ENCODE measurements at places on chromosomes 2 and 18.
A peak's percentile ranks its signal among the peaks of the same experiment; 100 is the strongest.

DNA sequence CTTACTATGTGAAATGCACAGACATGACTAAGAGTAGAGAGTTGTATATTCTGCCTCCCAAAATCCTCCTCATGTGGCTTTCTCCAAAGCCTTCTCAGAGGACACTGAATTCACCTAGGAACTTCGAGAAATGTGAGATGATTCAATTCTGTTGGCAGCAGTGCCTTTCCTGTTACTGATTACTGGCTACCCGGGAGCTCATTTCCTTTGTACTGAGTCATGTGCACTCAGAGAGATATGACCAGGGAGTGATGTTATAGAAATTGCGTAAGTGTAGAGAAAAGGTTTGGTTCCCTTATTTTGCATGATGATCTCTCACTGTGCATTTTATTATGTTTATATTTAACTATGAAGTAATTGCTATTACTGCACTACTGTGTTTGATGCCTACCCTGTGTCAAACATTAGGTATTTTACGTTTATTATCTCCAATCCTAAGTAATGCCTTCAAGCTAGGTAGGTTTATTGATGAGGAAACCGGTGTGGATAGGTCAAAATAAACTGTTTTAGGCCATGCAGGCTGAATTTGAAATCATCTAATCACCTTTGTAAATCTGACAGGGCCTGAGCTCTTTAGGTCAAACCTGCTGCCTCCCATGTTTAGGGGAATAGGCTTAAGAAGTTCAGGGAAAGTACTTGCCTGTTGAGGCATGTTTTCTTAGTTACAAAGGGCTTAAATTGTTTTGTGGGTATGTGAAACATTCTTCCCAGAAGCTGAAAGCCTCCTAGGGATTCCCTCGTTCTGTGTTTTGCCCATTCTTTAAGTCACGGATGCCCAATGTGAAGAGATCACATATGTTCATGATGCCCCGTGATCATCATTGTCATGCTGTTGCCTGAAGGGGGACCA, 86.8 kb downstream of the FMNL2 start:
- DNase-seq: peak; percentile 78

GRCh38 chr2:157887946-157888345, 11.8 kb upstream of the ACVR1 start:
- no peak for DNase-seq

- no peak for DNase-seq
Measured at GRCh38 chr2:239312741-239313667, 87.8 kb downstream of the HDAC4 start.

DNA sequence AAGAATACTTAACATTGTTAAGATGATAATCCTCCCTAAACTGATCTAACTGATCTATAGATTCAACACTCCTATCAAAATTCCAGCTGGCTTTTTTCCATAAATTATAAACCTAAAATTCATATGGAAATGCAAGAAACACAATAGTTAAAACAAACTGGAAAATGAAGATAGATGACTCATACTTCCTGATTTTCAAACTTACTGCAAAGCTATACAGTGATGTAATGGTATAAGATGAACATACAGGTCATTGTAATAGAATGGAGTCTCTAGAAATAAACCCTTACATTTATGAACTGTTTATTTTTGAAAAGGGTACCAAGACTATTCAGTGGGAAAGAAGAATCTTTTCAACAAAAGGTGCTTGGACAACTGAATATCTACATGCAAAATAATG, 32.3 kb downstream of the UBXN4 start:
- DNase-seq: no peak
